ENCODE measurements at places on chromosomes 5 and 9.

DNA sequence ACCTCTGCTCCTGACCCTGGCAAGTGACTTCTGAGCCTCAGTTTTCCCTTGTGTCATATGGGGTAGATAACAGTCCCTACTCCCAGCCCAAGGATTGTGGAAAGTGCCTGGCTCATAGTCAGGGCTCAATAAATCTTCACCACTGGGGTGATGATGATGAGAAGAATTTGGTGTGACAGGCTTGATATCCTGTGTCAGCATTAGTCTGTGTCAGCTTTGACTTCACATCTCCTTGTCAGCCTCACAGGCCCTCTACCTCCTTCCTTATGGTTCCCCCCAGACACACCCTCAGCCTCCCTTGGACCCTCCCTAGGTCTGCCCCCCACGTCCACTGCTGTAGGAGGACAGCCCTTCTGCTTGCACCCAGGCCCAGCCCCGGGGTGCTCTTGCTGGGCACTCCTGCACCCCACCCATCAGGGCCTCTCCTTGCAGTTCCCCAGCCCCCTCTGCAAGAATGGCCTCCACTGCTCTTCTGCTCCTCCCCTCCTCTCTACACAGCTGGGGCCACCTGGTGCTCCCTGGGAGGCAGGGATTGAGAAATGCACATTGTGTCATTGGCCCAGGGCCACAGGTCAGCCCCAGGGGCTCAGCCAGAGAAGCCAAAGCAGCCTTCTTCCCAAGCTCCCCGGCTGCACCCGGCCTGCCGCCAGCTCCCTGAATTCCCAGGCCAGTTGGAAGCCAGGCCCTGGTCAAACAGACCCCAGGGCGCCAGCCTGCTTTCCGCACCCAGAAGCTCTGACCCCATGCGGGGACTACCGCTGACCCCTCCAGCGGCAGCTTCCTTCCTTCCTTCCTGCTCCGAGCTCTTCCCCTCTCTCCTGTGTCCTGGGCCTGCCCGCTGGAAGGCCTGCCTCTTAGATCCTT is 7.7 kb downstream of the FGFR4 start:
- no peak for DNase-seq

GRCh38 chr9:133990366-133991213 is 1.5 kb downstream of the VAV2 start:
- no peak for DNase-seq

- DNase-seq: no peak
Observed at GRCh38 chr5:132065951-132066701, 5.7 kb downstream of the IL3 start.

- no peak for DNase-seq
Observed at GRCh38 chr5:167296661-167297060, 994.8 kb upstream of the WWC1 start.

DNA sequence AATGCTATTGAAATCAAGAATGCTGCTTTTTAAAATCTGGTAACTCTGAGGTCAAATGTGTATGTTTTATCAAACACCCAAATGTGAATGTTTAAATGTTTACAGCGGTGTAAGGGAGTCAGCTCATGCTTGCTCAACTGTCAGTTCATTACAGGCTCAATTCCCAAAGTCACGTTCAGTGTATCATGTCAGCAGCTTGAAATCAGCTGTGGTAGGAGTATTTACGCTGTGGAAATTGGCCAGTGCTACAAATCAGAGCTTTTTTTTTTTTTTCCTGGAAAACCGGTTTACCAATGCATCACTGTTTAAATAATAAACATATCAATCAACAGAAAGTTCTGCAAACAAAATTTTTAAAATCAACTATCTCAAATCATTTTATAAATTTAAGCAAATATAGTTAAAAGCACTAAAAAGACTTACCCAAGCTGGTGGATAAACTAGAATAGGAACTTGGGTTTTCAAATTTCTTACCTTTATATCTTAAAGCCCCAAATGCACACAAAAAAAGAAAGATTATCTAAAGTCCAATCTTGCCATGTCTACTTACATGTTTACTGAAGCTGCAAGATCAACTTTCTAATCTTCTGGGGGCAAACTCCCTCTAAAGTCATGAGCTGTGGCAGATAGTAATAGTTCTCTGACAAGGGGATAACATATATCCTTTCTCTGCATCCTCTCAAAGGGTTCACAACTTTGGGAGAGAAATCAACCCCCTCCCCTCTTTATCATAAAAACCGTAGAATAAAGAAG is 57.6 kb upstream of the GRAMD2B start:
- no peak for DNase-seq

DNA sequence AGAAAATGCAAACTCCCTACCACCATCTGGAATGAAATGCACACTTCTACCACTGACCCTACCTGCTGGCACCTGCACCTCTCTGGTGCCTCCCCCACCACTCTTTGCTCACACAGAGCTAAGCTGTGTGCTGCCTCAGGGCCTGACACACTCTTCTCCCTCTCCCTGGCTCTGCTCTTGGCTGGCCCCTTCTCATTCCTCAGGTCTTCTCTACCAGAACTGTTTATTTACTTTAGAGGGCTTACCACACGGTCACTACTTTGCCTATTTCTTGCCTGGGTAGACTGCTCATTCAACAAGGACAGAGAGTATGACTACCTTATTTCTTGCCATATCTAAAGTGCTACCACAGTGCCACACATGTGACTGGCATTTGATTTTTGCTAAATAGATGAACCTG is 3.3 kb downstream of the REEP5 start:
- DNase-seq: no peak

DNA sequence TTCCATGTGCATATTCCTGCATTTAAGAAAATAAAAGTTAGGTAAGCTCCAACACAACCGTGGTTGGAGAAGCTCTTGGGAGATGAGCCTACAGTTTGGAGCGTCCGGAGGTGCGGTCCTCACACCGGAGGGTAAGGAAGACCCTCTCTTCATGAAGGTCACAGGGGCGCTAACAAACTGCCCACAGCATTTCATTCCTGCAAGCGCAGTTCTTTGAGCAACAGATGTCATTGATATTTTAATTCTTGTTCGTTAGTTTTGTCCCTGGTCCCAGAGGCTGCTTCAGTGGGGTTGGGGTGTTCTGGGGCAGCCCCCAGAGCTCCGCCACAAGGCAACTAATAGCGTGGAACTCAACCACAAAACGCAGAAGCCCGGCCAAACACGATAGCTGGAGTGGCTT is 376.2 kb downstream of the IRX2 start:
- DNase-seq: no peak

DNA sequence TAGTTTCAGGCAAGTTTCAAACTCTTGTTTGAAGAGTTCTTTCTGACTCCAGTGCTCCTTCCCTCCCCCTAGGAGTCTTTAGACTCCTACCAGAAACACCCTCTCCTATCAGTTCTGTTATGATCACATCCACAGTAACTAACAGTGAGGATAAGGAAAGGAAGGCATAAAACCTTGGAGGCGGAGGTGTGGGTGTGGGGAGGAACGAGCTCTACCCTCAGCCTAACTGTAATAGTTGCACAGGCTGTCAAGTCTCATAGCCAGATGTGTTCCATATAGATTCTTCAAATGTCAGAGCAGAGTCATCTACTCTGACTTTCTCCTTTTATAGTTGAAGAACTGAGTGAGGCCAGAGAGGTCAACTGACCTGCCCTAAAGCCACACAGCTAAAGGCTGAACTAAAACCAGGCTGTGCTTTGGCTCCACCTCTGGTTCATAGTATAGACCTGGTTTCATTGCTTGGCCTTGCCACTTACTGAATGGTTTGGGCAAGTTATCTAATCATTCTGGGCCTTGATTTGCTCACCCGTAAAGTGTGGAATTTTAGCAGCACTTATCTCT is 34.4 kb upstream of the PIK3R1 start:
- DNase-seq: no peak

- no peak for DNase-seq
Observed at GRCh38 chr5:171906703-171907590, 99.5 kb downstream of the FBXW11 start.

DNA sequence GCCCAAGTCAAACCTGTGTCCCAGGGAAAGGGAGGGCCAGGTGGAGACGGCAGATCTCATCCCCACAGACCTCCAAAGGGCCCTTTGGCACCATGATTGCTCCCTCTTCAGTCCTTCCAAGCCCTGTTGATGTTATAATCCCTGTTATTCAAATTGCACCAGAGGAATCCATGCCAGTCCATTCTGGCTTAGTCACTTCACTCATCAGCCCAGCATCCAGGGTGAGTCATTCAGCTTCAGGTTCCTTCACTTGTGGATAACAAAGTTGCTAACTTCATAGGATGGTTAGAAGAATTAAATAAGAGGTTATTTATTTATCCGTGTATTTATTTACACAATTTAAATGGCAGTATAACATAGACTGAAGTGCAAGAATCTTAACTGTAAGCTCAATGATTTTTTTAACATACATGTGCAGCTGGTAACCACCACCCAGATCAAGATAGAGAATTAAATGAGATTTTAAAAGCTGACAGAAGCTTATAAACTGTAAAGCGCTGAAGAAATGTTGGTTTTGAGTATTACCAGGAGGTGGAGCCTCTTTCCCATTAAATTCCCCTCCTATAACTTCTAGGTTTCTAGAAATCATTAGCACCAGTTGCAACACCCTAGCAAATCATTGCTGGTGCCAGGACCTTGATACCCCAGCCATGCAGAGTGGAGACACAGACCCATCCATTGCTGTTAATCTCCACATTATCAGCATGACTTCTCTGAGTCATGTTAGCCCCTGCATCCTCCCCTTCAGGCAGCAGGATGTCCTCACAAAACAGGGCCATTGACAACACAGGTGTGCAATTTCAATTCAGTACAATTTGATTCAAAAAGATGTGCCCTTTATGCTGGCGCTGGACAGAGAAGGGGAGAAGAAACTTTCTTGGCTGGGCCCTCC is 77.4 kb downstream of the SEC61B start:
- DNase-seq: no peak

GRCh38 chr5:157479166-157479565 is 19.2 kb downstream of the NIPAL4 start:
- no peak for DNase-seq

- no peak for DNase-seq
Observed at GRCh38 chr9:117494401-117495090, 79.7 kb upstream of the ASTN2 start.

GRCh38 chr9:123364241-123364824 is 8.3 kb downstream of the CRB2 start:
- no peak for DNase-seq

GRCh38 chr9:117720066-117720465 is 15.9 kb downstream of the TLR4 start:
- DNase-seq: no peak
